ENCODE measurements at places on chromosomes 7 and 10.

DNA sequence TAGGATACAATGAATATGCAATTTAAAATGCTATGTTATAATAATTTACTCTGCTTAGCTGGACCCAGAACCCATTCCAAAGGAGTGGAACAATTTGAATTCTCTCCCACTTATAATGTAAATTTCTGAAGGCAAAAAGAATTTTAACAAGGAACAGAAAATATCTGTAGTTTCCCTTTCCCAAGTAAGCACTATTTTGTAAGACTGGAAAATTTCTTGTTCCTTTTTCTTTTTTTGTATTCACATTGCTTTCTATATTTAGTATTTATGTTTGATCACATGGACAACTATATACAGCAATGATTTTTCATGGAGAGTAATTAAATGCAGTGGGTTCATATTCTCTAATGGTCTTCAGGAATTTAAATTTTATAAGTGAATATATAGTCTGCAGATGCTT is 127.4 kb downstream of the GPR85 start:
- DNase-seq: no peak

DNA sequence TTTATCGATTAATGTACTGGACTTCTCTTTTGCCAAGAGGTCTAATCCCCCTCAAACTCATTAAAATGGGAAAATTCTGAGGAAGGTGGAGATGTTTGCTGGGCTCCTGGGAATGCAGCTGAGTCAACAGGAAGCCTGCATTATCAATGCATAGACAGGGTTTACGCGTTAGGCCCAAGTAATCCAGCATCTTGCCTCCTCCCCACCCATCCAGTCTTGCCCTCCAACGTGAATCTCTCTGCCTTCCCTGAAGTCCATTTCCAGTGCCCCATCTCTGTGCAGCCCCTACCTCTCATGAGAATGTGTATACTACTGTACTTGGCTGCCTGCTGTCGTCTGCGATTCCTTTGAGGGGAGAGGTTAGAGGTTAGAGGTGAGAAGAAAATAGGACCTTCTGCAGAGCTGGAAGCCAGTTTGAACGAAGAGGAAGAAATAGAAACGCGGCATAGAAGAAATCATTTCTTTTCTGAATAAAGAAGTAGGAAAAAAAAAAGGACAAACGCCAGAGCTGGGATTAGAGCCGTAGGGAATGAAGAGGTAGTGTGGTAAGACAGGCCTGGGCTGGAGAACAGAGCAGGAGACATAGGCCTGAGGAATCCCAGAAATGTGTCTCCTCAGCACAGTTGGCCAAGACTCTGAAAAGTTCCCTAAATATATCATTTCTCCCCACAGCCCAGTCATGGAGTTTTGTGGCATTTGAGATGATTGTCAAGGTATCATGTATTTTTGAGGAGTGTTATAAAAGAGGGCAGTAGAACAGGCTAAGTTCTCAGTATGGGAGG is 75.6 kb downstream of the MYOF start:
- DNase-seq: no peak

DNA sequence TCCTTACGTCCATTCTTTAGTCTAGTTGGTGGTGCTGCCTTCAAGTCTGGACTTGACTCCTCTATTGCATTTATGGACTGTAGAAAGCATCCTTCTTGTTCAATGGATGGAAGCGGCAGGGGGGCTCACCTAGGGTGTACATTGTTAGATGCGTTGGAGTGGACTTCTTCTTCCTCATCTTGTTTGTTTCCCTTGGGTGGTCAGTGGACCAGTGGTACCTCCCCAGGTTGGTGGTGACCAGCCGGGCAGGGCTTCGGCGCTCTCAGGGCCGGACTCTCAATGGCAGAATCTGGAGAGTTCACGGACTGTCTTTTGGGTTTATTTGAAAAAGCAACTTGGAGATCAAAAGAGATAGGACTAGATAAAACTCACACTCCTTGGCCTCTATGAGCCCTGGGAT is 6.2 kb upstream of the BTBD16 start:
- DNase-seq: no peak

DNA sequence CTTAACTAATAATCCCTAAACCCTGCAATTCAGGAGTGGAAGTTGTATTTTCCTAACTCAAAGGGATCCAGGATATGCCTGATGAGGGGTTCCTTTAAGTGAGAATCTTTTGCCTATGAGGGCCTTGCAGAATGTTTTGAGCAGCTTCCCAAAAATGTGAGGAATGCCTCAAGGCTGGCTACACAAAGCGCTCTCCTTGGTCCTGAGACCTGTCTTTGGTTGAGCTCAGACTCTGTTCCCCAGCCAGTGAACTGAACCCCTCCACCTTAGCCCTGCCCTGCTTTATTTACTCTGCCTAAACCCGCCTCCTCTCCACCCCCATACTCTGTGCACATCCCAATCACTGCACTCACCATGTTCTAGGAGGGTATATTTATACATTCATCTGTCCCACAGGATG is 108.6 kb downstream of the NRCAM start:
- no peak for DNase-seq

DNA sequence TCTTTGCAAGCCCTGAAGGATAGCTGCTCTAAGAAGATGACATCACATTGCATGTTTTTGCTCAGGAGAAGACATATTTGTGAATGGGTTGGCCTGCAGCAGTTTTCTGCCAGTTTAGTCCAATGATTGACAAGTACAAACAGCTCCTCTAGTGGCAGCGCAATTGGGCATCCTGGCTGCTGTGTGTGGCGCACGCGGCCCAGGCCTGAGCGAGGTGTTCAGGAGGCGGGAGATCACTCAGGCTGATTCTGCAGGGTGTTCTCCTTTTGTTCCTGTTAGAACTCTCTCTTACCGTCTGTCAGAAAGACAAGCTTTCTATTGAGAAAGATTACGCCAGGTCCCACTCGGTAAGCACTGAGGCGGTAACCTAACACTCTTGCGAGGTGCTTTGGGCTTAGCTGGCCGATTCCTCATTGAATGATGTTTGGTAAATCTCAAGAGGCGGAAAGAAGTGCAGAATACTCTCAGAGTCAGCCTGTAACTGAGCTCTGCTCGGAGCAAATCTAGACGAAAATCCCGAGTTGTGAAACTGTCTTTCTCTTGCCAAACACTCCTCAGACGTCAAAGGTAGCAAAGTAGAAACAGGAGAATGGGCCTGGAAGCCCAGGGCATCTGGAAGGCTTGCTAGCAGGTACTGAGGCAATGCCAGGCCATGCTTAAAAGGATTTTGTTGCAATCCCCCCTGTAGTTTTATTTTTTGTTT is 219.2 kb upstream of the BMPER start:
- no peak for DNase-seq

Measured in stimulated activated CD8-positive, alpha-beta memory T cell treated with anti-CD3 and anti-CD28 coated beads, Interleukin-4, amount 100 ng/mL, for 4 hours (primary cell).